Suprapubic skin (tissue), 4 donors: ENCODE measurements at places on chromosomes 11 and 22. TPM values are rescaled to one million over a fixed set of nuclear protein-coding genes. Genes with fewer than 3 reads are reported as not detected.

GRCh38 chr11:117794772-117795629 lies 2.0 kb downstream of the DSCAML1 start:
- no peak overlapping the region for H3K4me3 ChIP-seq
- DNase-seq: no peak
- no peaks in the 10 kb centered on the region for H3K36me3 ChIP-seq
- H3K27me3 ChIP-seq: peaks cover 67% of the 10 kb centered on the region

- no peaks in the 10 kb centered on the region for H3K36me3 ChIP-seq
- DNase-seq: no peak
- H3K4me1 ChIP-seq: no peaks in the 10 kb centered on the region
- no peak overlapping the region for H3K4me3 ChIP-seq
- no peak overlapping the region for H3K27ac ChIP-seq
Observed at GRCh38 chr11:7449211-7449840, 36.0 kb upstream of the OLFML1 start.

- H3K4me1 ChIP-seq: no peaks in the 10 kb centered on the region
- DNase-seq: no peak
- H3K4me3 ChIP-seq: no peak overlapping the region
- H3K36me3 ChIP-seq: no peaks in the 10 kb centered on the region
- no peak overlapping the region for H3K27ac ChIP-seq
Observed at GRCh38 chr22:43376765-43377547, 33.8 kb upstream of the SCUBE1 start.

- H3K4me1 ChIP-seq: no peaks in the 10 kb centered on the region
- H3K27me3 ChIP-seq: no peaks in the 10 kb centered on the region
- no peak overlapping the region for H3K4me3 ChIP-seq
- no peak overlapping the region for H3K27ac ChIP-seq
- no peaks in the 10 kb centered on the region for H3K36me3 ChIP-seq
Observed at GRCh38 chr11:30635401-30635989, 49.3 kb upstream of the MPPED2 start.

GRCh38 chr11:115396533-115396932 lies 107.7 kb downstream of the CADM1 start:
- no peaks in the 10 kb centered on the region for H3K4me1 ChIP-seq
- no peak overlapping the region for H3K27ac ChIP-seq
- H3K27me3 ChIP-seq: no peaks in the 10 kb centered on the region
- no peak for DNase-seq

- DNase-seq: no peak
- H3K4me3 ChIP-seq: no peak overlapping the region
- no peaks in the 10 kb centered on the region for H3K27me3 ChIP-seq
- H3K27ac ChIP-seq: no peak overlapping the region
- no peaks in the 10 kb centered on the region for H3K4me1 ChIP-seq
Observed at GRCh38 chr22:45852826-45853225, 124.1 kb downstream of the WNT7B start.

DNA sequence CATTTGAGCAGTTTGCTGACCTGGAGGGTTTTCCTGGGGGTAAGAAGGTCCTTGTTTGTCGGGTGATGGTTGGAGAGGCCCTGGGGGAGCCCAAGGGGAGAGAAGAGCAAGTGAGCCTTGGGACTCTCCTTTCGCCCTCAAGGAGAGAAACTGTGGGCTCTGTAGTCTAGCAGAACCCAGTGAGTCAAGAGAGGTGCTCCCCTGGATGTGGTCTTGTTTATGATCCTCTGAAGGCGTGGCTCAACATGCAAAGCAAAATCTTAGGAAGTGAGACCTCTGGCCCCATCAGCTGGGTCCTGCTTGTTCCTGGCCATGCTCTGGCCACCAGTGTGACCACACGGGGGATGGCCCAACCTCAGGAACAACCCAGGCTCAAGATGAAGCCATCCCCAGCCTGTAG lies 66.5 kb upstream of the ALX4 start:
- no peaks in the 10 kb centered on the region for H3K4me1 ChIP-seq
- no peak overlapping the region for H3K4me3 ChIP-seq
- peaks cover 13% of the 10 kb centered on the region for H3K27me3 ChIP-seq

GRCh38 chr22:44202261-44202789 lies 21.6 kb downstream of the PARVG start:
- H3K4me1 ChIP-seq: no peaks in the 10 kb centered on the region
- peaks cover 22% of the 10 kb centered on the region for H3K27me3 ChIP-seq
- no peak overlapping the region for H3K4me3 ChIP-seq
- no peak for DNase-seq
- no peak overlapping the region for H3K27ac ChIP-seq

DNA sequence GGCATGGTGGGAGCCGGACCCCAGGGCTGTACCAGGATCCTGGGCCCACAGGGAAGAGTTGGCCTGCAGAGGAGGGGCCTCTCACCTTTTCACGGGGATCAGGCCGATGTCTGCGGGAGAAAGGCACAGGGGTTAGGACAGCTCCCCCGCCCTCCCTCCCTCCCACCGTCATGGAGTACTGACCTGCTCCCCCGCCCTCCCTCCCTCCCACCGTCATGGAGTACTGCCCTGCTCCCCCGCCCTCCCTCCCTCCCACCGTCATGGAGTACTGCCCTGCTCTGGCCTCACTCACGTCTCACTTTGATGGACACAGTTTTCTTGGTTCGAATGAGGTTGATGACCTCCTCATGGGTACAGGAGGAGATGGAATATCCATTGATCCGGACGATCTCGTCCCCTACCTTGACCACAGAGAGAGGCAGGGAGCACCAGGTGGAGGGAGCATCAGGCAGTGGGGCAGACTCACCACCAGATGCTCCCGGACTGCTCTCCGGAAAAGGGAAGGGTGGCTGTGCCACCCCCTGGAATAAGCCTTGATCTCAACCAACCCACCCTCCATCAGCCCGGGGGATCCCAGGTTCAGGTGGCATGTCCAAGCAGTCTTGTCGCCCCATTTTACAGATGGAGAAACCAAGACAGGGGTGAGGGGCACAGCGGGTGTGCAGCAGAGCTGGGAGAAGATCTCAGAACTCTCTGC lies 17.1 kb downstream of the USH1C start:
- H3K36me3 ChIP-seq: no peaks in the 10 kb centered on the region
- no peak overlapping the region for H3K27ac ChIP-seq
- no peak for DNase-seq

GRCh38 chr11:99098258-99098657 lies 77.5 kb downstream of the CNTN5 start:
- no peak for DNase-seq
- no peaks in the 10 kb centered on the region for H3K4me1 ChIP-seq
- no peak overlapping the region for H3K27ac ChIP-seq
- no peak overlapping the region for H3K4me3 ChIP-seq
- no peaks in the 10 kb centered on the region for H3K27me3 ChIP-seq

- H3K27me3 ChIP-seq: peaks cover 3% of the 10 kb centered on the region
- no peak overlapping the region for H3K27ac ChIP-seq
- H3K4me3 ChIP-seq: no peak overlapping the region
- H3K4me1 ChIP-seq: peaks cover 27% of the 10 kb centered on the region
Observed at GRCh38 chr11:8234425-8234821, 29.3 kb downstream of the LMO1 start.

DNA sequence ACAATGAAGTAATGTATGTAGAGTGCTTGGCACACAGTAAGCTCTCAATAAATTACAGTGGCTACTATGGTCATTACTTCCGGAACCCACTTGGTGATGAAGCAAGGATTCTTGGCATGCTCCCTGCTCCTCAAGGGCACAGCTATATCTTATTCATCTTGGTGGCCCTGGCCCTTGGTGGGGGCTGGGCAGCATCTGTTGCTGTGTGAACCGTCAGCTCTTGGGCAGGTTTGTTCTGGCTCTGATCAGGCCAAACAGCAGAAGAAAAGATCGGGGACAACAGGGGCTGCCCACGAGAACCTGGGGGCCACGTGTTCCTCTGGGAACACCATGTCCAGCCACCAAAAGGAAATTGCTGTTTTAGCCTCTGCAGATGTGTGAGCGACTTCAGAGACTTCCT lies 136.9 kb upstream of the SYT13 start:
- H3K4me3 ChIP-seq: no peak overlapping the region
- no peak for DNase-seq
- no peak overlapping the region for H3K27ac ChIP-seq

ANKK1 gene
- 4.4 TPM for total RNA-seq

MDK gene
- total RNA-seq: 12.7 TPM

TMEM121B gene
- total RNA-seq: 1.5 TPM

MYOD1 gene
- total RNA-seq: not detected

ANO1 gene
- total RNA-seq: 104 TPM

SIRT3 gene
- 10.9 TPM for total RNA-seq
